Hematopoietic multipotent progenitor cell (in vitro differentiated cells): ENCODE measurements at places on chromosomes 4 and X.

DNA sequence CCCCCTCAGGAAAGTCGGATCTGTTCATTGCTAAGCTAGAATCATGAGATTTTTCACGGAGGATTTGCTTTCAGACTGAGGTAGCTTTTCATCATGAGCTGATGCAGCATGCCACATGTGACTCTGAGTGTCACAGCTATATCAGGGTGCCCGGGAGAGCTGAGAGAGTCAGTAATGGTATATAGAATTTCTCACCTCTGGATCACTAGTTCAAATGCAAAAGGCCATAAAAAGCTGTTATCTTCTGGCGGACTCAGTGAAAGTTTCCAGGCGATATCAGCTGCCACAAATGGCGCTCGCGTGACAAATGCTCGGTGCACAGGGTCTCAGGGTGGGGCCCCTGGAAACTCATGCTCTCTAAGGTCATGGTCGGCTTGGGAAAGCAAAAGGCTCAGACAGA is 150.1 kb downstream of the DHX15 start:
- DNase-seq = no peak

- DNase-seq = no peak
Observed at GRCh38 chr4:5357870-5358269, 306.6 kb downstream of the STK32B start.

DNA sequence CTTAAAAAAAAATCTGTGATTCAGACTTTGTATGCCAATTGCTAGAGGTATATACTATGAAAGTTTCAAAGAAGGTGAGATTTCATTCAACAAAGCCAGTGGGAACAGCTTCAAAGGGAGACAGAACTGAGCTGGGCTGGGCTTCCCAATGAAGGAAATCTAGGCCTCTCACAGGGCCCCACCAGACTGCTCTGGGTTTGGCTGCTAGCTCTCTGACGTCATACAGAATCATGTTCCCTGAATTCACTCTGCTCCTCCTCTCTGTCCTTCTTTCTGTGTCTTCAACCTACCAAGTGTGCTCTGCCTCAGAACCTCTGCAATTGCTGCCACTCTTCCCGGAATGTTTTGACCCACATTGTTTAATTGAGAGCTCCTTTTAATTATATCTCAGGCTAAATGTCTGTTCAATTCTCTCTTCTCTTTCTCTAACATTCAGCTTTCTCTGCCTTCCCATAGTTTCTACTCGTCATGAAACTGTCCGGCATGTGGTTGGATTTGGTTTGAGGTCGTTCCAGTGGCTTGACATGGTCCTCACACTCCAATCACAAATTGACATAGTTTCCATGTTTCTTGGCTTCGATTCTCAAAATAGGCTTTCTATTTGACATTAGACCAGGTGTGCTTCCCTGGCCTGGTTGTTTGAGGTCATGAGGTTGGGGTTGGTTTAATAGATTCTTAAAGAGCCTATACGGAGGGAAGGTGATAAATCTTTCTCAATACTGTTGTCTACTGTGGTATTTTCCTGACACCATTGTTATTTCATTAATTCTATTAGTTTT is 282.1 kb upstream of the EMCN start:
- no peak for DNase-seq

- no peak for DNase-seq
Observed at GRCh38 chr4:47160095-47160494, 128.7 kb downstream of the GABRB1 start.

DNA sequence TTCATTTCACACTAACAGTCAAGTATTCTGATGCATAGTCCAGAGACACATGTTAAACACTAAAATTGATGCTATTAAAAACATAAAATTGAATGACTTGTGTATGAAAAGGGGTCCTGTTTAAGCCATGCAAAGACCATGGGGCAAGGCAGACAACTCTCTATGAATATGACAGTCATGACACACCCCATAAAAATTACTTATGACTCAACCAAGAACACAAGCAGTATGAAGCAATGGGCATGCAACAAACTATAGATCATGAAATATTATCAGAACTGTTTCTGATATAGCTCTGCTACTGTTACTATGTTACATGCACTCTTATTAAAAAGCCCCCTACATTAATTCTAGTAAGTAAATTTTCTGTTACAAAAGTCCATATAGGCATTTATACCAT is 57.5 kb upstream of the ZCCHC13 start:
- DNase-seq = no peak

DNA sequence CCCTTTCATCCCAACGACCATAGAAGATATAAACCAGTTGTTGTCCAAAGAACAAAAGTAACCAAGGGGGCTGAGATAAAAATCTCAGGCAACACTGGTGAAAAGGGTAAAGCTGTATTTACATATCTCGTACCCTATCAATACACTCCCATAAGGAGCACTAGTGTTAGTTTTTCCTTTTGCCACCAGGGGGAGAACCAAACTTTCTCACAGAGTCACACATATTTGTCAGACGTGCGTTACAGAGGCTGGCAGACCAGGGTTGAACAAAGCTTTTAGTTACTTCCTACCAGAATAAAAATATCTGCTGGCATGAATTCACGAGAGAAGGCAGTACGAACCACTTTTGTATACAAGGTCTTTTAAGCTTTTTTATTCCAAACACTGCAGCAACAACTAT is 88.3 kb downstream of the AMELX start:
- DNase-seq = peak; percentile 82

DNA sequence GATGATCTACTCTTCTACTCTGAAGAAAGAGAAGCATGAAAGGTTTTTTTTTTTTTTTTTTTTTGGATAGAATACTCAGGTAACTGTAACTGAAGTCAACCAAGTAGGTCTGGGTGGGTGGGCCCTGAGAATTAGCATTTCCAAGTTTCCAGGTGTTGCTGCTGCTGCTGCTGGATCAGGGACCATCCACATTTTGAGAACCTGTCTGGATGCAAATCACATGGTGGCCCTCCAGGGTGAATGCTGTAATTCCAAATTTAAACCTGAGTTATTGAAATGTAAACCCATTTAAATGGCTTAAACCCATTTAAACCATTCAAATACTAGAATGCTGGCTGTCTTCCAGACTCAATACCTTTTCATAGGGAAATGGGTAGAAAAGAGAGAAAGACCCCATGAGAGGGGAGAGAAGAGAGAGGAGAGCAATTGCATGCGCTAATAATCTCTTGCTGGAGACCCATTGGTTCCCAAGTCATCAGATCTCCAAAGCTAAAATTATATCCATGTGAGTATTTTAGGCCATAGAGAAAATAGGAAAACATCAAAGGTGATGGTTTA is 17.6 kb downstream of the SUPT20HL1 start:
- no peak for DNase-seq

GRCh38 chr4:80608281-80608980 is 272.9 kb downstream of the CFAP299 start:
- DNase-seq = no peak

GRCh38 chr4:99856166-99856565 is 38.1 kb downstream of the LAMTOR3 start:
- peak; percentile 57 for DNase-seq

- no peak for DNase-seq
Observed at GRCh38 chr4:156473151-156473550, 498.4 kb downstream of the PDGFC start.

GRCh38 chrX:45424326-45424725 is 223.7 kb upstream of the DIPK2B start:
- DNase-seq = no peak
